ENCODE measurements at places on chromosomes 7 and 10.

- DNase-seq: peak; percentile 3
These were observed 102.0 kb downstream of the PKD1L1 start for GRCh38 chr7:47846138-47846836.

DNA sequence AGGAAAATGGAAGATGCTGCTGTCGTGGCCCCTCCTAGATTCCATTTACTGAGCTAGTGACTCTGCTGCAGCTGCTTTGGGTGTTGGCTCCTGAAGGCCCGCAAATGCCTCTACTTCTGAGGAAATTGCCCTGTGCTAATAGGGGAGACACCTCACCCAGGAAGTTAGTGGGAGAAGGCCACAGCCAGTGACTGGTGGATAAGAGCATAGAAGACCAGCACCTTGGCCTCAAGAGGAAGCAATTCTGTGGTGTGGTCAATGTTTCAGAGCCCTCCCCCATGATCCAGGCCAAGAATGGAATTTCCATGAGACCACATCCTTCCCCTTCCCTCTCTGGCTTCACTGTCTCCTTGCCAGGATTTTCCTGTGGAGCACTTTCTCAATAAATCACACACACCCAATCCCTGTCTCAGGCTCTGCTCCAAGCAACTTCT, 25.0 kb upstream of the FZD1 start:
- peak; percentile 72 for DNase-seq

DNA sequence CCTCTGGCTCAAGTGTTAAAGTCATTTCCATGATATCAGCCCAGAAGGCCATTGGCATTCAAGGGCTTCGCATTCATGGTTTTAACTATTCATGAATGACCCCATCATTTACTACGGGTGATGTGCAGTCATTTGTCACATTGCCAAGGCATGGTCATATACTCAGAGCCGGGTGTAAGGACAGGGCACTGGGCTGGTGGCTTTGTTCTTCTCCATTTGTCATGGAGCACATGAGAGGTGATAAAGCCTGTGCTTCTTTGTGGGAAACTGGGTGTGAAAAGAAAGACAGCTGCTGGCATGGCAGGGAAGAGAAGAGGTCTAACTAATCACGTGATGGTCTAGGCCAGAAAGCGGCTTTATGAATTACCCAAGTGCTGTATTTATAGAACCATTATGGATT, 132.2 kb upstream of the PLXNA4 start:
- DNase-seq: no peak

- no peak for DNase-seq
These were observed 109.7 kb downstream of the SLIT1 start for GRCh38 chr10:97075961-97076525.

DNA sequence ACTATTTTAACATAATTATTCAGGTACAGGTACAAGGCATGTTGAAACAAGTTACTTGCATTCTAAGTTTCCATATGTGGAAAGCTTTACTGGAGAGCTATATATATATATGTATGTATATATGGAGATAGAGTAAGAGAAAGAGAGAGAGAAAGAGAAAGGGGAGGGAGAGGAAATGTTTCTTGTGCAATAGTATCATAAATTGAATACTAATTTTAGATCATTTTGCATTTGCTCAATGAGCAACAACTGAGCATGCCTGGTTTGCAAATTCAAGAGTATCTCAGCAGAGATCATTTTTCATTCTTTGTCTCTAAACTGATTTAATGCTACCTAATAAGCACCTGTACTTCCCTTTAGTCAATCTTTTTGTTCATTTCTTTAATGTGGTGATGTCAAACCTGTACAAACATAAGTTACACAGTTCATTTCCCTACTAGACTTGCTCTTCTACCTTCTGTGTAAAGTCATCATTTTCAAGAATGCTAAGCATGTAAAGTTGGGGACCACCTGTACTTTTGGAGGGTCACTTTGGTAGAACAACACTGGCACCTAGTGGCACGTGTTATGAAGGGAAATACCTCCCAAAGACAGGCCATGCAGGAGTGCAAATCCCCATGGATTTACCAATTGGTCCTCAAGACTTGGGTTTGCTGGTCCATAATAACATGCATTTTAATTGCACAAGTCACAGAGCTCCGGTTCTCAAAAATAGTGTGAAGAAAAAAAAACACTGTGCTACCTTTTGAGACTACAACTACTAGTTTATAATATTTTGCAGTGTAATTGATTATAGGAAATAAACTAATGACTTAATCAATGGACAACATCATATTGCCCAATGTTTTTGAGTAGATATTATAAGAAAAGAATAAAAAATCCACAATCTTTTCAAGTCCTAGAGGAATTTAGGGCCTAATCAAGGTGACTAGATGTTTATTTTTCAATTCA, 431.2 kb upstream of the IGFBP3 start:
- DNase-seq: peak; percentile 59

Measured in fibroblast of skin of left quadriceps (primary cell).